ENCODE measurements at places on chromosomes 7 and 10. TPM values are rescaled to one million over a fixed set of nuclear protein-coding genes. Genes with fewer than 3 reads are reported as not detected.
A peak's percentile ranks its signal among the peaks of the same experiment; 100 is the strongest.

CYP3A7 gene
- 0.64 TPM for total RNA-seq

AEBP1 gene
- total RNA-seq: 124 TPM

GNA12 gene
- total RNA-seq: 51.9 TPM

SYT15 gene
- total RNA-seq: 53.5 TPM

BLNK gene
- total RNA-seq: 7.8 TPM

AGR3 gene
- total RNA-seq: 195 TPM

DNA sequence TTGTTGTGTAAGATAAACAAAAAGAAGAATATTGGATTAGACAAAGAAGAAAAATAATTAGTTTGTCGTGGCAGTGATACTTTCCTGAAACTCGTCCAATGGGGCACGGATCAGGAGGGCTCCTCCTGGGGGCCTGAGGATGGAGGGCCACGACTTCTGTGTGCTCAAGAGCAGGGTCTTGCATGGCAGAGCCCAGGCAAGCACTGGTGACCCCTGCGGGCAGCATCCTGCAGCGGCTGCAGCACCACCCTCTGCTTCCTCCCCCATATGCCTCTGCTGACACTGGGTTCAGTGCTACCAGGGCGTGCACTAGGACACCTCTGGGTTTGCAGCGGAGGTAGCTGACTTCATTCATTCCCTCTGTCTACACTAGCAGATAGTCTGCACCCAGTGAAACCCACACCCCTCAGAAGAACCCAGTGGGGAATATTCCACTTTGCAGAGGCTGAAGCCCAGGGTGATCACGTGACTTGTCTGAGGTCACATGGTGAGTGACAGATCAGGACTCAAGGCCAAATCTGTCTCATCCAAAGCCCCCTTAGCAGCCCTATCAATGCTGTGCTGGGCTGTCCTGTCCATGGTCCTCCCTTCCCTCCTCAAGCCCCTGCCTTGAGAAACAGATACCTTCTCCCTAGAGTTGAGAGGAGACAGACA is 375.5 kb downstream of the TCERG1L start:
- no peaks in the 10 kb centered on the region for H3K27me3 ChIP-seq
- H3K36me3 ChIP-seq: no peaks in the 10 kb centered on the region
- H3K4me3 ChIP-seq: no peak overlapping the region

- H3K36me3 ChIP-seq: no peaks in the 10 kb centered on the region
- H3K27me3 ChIP-seq: no peaks in the 10 kb centered on the region
- no peak overlapping the region for H3K27ac ChIP-seq
- no peaks in the 10 kb centered on the region for H3K4me1 ChIP-seq
- no peak for DNase-seq
Measured at GRCh38 chr7:28086198-28086597, 94.4 kb downstream of the JAZF1 start.

DNA sequence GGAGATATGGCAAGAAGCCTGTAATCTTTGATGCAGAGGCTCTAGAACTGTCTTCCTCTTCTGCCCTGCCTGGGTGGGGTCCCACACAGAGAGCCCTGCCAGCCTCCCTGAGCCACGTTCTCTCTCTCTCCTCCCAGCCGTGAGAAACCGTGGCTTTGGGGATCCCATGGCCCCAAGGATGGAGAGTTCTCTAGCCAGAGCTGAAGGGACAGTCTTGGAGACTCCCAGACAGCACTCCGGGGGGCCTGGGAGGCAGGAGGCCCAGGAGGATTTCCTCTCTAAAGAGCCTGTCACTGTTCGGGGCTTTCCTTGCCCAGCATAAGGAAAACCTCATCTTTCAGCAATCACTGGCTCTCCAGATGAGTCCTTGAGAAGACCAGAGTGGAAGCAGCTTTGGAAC is 227.1 kb downstream of the ARHGAP12 start:
- DNase-seq: peak; percentile 59
- H3K27me3 ChIP-seq: no peaks in the 10 kb centered on the region
- peaks cover 51% of the 10 kb centered on the region for H3K4me1 ChIP-seq
- peak overlapping the region; percentile 41 for H3K27ac ChIP-seq

DNA sequence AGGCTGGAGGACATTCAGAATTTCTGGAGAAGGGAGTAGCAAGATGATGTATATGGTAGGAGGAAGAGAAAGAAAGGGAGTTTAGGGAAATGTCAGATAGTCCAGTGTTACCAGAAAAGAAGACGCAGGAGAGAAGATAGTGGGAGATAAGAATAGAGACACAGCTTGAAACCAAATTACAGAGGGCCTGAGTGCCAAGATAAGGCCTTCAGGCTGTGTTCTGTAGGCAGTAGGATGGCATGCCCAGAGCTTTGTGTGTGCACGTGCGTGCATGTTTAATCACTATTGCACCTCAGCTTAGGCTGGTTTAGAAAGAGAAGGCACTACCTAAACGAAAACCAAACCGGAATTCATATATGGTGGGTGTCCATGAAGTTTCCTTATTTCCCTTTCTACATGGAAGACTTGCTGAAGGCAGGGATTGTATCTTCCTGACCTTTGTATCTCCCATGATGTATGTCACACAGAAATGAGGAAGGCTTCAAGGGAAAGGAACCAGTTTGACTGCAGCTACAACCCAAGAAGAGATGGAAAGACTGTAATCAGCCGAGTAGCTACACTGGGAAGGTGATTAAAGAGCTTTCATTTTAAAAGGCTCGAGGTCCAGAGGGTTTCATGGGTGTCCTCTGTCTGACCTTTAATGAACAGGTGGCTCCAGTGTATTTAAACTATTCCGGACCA is 35.8 kb upstream of the BHLHA15 start:
- H3K4me1 ChIP-seq: no peaks in the 10 kb centered on the region
- no peak overlapping the region for H3K27ac ChIP-seq
- H3K27me3 ChIP-seq: no peaks in the 10 kb centered on the region
- peaks cover 3% of the 10 kb centered on the region for H3K36me3 ChIP-seq
- H3K4me3 ChIP-seq: no peak overlapping the region
- DNase-seq: no peak

GRCh38 chr7:66643395-66643794 is 14.7 kb downstream of the KCTD7 start:
- H3K27me3 ChIP-seq: no peaks in the 10 kb centered on the region
- no peaks in the 10 kb centered on the region for H3K4me1 ChIP-seq
- peaks cover 35% of the 10 kb centered on the region for H3K36me3 ChIP-seq
- no peak overlapping the region for H3K27ac ChIP-seq

- no peak for DNase-seq
- peaks cover 55% of the 10 kb centered on the region for H3K4me1 ChIP-seq
Measured at GRCh38 chr7:122883049-122883680, 3.1 kb downstream of the CADPS2 start.

- H3K36me3 ChIP-seq: no peaks in the 10 kb centered on the region
- H3K4me3 ChIP-seq: peak overlapping the region; percentile 96
- peak overlapping the region; percentile 98 for H3K27ac ChIP-seq
- H3K4me1 ChIP-seq: peaks cover 2% of the 10 kb centered on the region
- peak; percentile 48 for DNase-seq
Measured at GRCh38 chr10:92690211-92690914, 608 bp downstream of the HHEX start.

DNA sequence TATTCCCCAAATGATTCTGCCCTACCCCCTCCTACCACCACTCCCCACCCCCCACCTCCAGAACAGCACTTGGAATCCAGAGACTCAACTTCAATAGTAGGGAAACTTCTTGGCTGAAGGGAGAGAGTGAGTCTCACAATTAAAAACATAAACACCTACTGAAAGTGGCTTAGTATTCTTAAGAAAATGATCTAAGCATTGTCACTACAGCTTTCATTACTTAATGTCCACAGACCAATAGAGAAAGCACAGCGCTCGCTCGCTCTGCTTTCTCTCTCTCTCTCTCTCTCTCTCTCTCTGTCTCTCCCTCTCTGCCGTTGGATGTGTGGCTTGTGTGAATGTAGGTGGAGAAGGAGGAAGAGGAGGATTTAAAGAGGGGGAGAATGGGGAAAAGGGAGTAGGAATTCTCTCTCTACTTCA is 1.5 kb upstream of the SEMA3A start:
- no peak overlapping the region for H3K4me3 ChIP-seq
- no peak overlapping the region for H3K27ac ChIP-seq
- DNase-seq: peak; percentile 42
- no peaks in the 10 kb centered on the region for H3K27me3 ChIP-seq
- H3K4me1 ChIP-seq: no peaks in the 10 kb centered on the region

GRCh38 chr7:141701489-141702046 is 398 bp downstream of the DENND11 start:
- H3K4me1 ChIP-seq: peaks cover 9% of the 10 kb centered on the region
- H3K36me3 ChIP-seq: no peaks in the 10 kb centered on the region
- peak overlapping the region; percentile 91 for H3K27ac ChIP-seq
- peak; percentile 71 for DNase-seq
- peak overlapping the region; percentile 85 for H3K4me3 ChIP-seq

DNA sequence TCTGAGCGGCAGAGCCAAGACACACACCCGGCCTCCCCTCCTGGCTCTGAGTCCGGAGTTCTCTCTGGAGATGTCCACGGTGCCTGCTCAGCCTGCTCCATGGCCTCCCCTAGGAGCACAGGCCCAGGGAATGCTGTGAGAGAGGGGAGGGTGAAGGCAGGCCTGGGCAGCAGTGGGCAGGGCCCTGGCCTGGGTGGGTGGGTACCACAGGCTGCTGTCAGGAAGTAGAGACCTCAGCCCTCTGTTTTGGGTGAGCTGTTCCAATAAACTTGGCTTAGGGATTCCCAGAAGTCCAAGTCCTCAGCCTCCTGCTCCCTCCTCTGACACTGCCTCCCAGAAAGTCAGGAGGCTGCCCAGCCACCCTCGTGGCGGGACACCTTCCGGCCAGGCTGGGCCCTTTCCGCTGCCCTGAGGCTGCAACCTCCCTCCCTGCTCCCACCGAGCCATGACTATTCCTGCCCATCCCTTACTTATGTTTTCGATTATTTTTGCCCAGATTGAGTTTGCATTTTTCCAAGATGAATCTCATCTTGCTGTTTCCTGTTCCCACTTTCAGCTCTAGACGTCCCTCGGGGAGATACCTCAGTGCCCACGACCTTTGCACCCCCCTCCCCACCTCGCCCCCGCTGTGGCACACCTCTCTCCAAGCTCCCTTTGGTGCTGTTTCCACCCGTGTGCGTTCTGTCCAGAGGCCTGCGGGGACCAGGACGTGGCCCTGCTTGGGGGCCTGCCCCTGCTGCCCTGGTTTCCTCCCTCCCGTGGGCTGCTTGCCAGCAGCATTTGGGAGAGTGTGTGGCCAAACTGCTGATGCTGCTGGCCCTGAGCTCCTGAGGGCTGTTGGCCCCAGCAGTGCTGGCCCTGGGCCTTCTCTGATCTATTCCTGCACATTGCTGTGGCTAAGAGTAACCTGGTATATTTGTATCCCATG is 5.8 kb upstream of the POLM start:
- H3K27ac ChIP-seq: peak overlapping the region; percentile 86
- peaks cover 15% of the 10 kb centered on the region for H3K4me1 ChIP-seq
- DNase-seq: peak; percentile 61
- H3K4me3 ChIP-seq: no peak overlapping the region
- H3K36me3 ChIP-seq: no peaks in the 10 kb centered on the region

- no peak for DNase-seq
- H3K27me3 ChIP-seq: no peaks in the 10 kb centered on the region
- H3K27ac ChIP-seq: no peak overlapping the region
Measured at GRCh38 chr10:27995311-27995710, 3.6 kb downstream of the ODAD2 start.

GRCh38 chr7:116766881-116767280 is 94.9 kb downstream of the MET start:
- no peaks in the 10 kb centered on the region for H3K27me3 ChIP-seq
- no peak overlapping the region for H3K4me3 ChIP-seq
- no peaks in the 10 kb centered on the region for H3K36me3 ChIP-seq
- H3K4me1 ChIP-seq: peaks cover 29% of the 10 kb centered on the region

DNA sequence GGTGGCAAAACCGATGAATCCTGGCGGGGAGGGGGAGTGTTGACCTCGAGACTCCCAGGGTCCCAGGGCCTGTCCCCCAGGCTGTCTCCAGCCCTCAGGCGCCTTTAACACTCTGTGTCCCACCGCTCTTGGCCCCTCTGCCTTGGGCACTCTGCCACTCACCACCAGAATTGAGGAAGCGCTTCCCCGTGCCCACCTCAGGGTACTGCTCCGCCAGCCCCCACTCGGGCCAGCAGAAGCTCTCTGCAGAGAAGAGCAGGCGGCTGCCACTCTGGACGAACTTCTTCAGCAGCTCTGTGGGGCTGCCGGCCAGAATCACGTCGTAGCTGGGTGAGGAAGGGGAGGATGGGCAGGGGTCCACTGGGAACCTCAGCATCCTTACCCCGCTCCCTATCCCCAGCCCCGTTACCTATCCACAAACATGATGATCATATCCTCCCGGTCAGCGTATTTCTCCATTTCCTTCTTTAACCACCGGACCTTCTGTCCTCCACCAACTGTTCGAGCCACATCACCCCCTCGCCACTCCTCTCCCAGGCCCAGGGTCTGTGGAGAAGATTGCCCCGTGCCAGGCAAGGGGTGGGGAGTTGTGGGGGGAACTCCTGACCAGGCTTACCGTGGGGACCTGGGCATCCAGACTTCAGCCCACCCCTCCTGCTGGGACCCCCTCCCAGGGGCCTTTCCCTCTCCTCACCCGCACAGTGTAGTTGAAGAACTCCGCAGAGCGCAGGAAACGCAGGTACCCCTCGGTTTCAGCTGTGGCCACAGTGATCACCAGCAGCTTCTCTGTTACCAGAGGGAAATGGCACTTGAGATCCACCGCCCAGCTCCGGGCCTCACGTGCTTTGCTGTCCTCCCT is 1.2 kb downstream of the PLOD3 start:
- no peaks in the 10 kb centered on the region for H3K27me3 ChIP-seq
- DNase-seq: peak; percentile 31
- H3K4me3 ChIP-seq: peak overlapping the region; percentile 78
- peaks cover 11% of the 10 kb centered on the region for H3K4me1 ChIP-seq
- H3K27ac ChIP-seq: peak overlapping the region; percentile 26
- H3K36me3 ChIP-seq: no peaks in the 10 kb centered on the region

- no peak overlapping the region for H3K27ac ChIP-seq
- DNase-seq: no peak
- no peak overlapping the region for H3K4me3 ChIP-seq
- H3K36me3 ChIP-seq: no peaks in the 10 kb centered on the region
Measured at GRCh38 chr7:154783281-154783909, 219.5 kb downstream of the PAXIP1 start.

DNA sequence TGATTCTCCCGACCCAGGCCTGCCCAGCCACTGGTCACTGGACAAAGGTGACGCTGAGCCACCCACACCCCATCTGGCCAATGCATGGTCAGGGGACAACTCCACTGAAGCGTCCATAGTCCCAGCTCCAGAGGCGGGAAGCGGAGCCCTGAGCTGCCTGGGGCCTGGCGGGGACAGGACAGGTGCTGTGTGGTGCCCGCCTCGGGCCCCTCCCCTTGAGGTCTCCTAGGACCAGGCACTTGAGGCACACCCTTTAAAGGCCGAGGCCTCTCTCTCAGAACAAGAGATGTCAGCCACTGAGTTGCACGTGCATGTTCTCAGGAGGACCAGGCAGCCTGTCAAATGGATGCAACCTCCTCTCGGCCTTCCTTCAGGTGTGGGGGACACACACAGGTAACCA is 52.5 kb upstream of the PPP2R2D start:
- H3K27me3 ChIP-seq: no peaks in the 10 kb centered on the region
- DNase-seq: no peak
- no peak overlapping the region for H3K27ac ChIP-seq
- H3K4me3 ChIP-seq: no peak overlapping the region
- H3K36me3 ChIP-seq: no peaks in the 10 kb centered on the region
- H3K4me1 ChIP-seq: no peaks in the 10 kb centered on the region

Measured in lung (tissue), 17 donors.